Activated CD4-positive, alpha-beta T cell treated with anti-CD3 and anti-CD28 coated beads, Interleukin-2, amount 10 ng/mL, durations not matched to agents 7 days and 5 days (primary cell): ENCODE measurements at places on chromosomes 11 and 22.

DNA sequence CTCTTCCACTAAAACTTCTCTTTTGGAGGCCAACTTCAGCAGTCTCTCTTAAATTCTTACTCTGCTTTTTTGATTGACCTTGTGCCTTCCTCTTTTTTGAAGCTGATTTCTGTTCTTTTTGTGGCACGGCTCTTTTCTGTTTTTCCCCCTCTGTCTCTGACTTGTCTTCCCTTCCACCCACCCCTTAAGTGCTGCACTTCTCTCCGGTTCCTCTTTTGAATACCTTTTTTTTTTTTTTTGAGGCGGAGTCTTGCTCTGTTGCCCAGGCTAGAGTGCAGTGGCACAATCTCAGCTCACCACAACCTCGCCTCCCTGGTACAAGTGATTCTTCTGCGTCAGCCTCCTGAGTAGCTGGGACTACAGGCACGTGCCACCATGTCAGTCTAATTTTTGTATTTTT, 211.9 kb downstream of the BLID start:
- DNase-seq, result no peak

DNA sequence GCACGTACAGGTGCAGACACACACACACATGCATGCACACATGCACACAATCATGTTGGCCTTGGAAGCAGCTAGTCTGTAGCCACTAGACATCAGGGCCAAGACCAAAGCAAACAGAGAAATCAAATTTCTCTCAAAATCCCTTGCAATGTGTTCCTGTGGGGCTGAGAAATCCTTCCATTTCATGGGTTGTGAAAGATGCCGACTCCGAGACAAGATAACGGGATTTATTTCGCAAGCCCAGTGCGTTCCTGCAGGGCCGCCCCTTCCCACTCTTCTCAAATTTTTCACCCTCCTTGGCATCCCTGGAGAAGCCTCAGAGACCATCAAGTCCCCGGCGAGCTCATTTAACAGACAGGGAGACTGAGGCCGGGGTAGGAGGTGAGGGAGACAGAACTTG, 366.7 kb downstream of the MN1 start:
- no peak for DNase-seq

- no peak for DNase-seq
Measured at GRCh38 chr22:27146866-27147633, 489.7 kb downstream of the MIAT start.

- no peak for DNase-seq
Measured at GRCh38 chr11:19372381-19372780, 131.6 kb upstream of the E2F8 start.

GRCh38 chr11:123230346-123230745, 35.3 kb upstream of the CLMP start:
- DNase-seq, result no peak

DNA sequence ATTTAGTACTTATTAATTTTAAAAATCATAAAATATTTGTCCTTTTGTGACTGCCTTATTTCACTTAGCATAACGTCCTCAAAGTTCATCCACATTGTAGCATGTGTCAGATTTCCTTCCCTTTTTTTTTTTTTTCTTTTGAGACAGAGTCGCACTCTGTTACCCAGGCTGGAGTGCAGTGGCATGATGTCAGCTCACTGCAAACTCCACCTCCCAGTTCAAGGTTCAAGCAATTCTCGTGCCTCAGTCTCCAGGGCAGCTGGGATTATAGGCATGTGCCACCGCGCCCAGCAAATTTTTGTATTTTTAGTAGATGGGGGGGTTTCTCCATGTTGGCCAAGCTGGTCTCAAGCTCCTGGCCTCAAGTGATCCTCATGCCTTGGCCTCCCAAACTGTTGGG, 10.6 kb downstream of the RAB6A start:
- no peak for DNase-seq

DNA sequence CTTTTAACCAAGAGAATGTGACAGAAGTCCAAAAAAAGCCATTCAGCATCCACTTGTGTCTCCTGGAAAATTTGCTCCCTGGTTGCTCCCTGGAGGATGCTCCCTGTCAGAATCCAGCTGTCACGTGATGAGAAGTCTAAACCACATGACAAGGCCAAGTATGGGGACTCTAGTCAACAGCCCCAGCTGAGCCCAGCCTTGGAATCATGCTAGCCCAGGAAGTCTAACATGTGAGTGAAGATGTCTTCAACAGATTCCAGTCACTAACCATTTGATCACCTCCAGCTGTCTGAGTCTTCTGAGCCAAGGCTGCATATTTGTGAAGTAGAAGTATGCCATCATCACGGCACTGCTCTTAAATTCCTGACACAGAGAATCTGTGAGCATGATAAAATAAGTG, 4.2 kb downstream of the OR56B4 start:
- DNase-seq, result no peak

DNA sequence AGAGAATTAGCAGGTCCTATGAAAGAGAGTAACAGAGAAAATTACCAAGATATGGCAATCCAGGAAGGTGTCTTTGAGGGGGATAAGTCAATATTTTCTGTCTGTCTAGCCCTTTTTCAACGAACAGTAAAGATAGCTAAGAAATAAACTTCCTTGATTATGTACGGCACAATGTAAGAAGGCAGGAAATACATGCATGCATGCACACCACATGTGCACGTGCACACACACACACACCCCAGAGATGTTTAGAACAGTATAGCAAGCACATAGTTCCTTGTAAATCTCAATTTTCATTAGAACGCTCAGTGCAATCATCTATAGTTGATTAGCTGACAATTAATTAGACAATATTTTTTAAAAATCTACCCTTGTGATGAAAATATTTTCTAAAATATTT, 74.7 kb downstream of the MPPED2 start:
- DNase-seq, result no peak

- DNase-seq, result no peak
Measured at GRCh38 chr11:6297831-6298230, 22.5 kb downstream of the CAVIN3 start.

DNA sequence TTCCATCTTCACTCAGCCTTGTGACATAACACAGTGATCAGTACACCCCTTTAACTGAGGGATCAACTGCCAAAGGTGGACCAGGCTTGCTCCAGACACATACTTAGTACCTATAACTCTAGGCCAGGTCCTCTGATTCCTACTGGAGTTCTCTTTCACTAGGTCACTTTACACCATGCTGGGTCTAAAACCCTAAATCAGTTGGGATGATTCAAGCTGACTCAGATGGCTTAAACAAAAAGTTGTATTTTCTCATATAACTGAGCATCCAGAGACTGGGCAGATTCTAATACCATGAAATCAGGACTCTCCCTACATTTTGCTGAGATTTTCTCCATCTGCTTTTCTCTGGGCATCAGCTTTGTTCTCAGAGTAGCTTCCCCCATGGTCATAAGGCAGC, 26.0 kb upstream of the FLI1 start:
- no peak for DNase-seq

GRCh38 chr11:68302256-68302655, 10.1 kb upstream of the LRP5 start:
- DNase-seq, result no peak

- peak; percentile 96 for DNase-seq
Measured at GRCh38 chr22:43187171-43188099, 501 bp upstream of the TTLL12 start.

DNA sequence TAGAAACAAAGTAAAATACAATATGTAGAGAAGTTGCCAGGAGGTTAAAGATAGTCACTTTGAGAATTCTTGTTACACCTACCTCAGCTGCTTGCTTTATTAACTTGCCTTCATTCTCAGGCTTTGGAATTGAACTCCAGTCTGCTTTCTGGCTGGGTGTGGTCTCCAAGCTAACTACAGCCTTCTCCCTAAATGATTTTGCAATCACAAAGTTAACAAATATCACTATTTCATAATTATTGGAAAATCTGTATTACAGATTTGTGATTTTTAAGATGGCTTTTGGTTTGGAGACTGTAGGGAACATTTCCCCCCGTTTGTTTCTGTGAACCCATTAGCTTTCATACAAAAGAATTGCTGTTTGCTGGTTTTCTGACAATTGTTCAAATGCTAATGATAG, 2.2 kb downstream of the PLAAT5 start:
- DNase-seq, result no peak

DNA sequence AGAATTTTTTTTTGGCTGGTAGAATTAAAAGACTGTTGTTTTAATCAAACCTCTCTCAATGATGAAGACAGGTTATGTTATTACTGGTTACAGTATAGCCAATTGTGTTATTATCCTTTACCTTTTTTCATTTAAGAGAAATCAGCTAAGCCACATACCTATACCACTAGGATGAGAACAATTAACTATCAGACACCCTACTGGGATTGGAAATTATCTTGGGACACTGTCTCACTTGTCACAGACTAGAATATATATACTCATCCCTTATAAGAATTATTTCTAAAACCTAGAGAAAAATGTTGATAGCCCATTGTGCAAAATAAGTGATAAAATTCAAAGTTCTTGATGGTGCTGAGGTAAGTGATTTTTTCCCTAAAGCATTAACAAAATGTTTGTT, at the start of gene OR5AS1:
TSS of gene OR5AS1 (plus strand) at position 301 of the 400 bp plus-strand sequence. CDS start 2,765 bp downstream, outside the sequence.
- no peak for DNase-seq

GRCh38 chr11:12287374-12288211, 89.8 kb upstream of the PARVA start:
- no peak for DNase-seq

- DNase-seq, result no peak
Measured at GRCh38 chr22:45843031-45843430, 133.9 kb downstream of the WNT7B start.

DNA sequence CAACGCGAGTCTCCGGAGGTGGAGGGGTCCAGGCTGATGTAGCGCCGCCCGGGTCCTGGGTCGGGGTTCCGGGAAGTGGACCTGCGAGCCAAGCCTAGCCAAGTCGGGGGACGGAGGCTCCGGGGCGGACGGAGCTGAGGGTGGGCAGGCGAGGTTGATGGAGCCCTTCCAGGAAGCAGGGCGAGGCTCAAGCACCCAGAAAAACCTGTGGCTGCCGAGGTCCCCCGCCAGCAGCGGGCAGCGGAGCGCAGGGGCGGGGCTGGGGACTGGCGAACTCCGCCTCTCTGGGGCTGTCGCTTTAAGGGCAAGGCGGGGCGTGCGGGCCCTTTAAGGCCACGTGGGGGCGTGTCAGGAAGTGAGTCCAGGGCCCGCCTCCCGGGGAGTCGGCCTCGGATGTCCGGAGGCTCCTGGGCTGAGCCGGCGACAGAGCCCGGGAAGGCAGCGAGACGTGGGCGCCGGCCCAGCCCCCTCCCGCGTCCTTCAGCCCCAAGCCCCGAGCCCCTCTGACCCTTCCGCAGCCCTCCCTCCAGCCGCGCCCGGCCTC, at the start of gene SLC35C1:
TSS of gene SLC35C1 (plus strand) at position 389 of the 544 bp plus-strand sequence. CDS start 653 bp downstream, outside the sequence.
- peak; percentile 97 for DNase-seq

GRCh38 chr11:58006940-58007339, 16.7 kb upstream of the OR9Q1 start:
- DNase-seq, result no peak

DNA sequence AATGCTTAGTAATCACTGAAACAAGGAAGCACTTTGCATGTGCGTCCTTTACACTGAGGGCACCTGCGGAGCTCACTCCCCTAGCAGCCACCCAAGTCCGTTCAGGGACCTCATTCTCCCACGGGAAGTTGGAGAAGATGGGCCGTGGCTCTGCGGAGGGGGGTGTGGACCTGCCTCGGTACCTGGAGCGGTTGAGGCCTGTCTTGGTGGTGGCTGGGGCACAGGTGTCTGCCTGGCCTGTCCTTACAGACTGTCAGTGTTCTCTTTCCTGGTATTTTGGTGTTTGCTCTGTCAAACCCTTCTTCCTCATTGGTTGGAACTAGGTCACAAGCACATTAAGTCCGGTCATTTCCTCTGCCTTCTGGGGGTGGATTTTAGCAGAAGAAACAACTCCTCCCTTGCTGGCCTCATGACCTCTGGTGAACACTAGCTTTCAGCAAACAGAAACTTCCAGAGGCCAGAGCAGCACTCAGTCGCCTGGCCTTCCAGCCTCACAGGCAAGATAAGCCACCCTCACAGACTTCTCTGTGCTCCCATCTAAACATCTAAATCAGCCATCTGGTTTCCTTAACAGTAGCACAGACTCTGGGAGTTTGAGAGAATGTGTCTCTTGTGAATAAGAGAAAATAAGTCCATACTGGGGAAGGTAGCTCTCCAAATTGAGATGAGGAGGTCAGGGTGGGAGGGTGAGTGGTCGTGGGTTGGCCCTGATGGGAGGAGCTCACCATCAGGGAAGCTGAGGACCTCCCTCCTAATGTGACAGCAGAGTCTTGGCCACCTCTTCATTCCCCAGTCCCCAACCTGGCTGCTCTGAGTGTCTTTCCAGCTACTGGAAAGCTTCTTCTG, 8.6 kb downstream of the SNAP29 start:
- DNase-seq, result no peak

- DNase-seq, result no peak
Measured at GRCh38 chr11:19614370-19614940, 98.2 kb upstream of the NAV2 start.

DNA sequence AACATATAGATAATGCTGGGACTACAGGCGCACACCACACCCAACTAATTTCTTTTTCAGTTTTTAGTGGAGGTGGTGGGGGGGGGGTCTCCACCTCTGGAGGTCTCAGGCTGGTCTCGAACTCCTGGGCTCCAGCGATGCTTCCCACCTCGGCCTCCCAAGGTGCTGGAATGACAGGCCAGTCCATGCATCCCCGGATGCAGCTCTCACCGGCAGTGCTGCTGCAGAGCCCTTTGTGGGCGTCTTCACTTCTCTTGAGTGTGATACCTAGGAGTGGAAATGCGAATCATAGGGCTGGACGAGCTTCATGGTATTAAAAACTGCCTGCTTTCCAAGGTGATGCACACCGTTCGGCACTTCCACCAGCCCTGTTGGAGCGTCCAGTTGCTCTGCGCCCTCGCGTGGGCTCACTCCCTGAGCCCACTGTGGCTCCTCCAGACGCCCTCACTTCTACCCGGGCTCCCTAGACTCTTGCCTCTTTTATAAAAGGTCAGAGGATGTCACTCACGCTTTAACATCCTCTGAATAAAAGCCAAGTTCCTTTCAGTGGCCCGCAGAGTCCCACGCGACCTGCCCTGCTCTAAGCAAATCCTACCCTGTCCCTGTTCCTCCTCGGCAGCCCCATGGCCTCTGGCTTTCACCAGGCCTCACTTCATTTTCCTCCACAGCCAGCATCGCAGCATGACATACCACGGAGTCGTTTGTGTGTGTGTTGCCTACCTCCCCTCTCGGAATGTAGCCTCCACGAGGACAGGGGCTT, 837 bp upstream of the BID start:
- DNase-seq, result no peak

DNA sequence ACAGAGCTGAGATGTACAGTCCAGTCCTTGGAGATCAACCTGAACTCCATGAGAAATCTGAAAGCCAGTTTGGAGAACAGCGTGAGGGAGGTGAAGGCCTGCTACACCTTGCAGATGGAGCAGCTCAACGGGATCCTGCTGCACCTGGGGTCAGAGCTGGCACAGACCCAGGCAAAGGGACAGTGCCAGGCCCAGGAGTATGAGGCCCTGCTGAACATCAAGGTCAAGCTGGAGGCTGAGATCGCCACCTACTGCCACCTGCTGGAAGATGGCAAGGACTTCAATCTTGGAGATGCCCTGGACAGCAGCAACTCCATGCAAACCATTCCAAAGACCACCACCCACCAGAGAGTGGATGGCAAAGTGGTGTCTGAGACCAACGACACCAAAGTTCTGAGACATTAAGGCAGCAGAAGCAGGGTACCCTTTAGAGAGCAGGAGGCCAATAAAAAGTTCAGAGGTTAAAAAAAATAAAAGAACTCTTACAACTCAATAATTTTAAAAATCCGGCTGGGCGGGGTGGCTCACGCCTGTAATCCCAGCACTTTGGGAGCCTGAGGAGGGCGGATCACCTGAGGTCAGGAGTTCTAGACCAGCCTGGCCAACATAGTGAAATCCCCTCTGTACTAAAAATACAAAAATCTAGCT, 69.9 kb upstream of the RTL6 start:
- DNase-seq, result peak; percentile 61

- DNase-seq, result no peak
Measured at GRCh38 chr22:44728761-44729324, 23.5 kb upstream of the ARHGAP8 start.

- DNase-seq, result no peak
Measured at GRCh38 chr22:48301421-48301820, 1526.3 kb downstream of the BRD1 start.
